ENCODE measurements at places on chromosomes 1 and 21. TPM values are rescaled to one million over a fixed set of nuclear protein-coding genes. Genes with fewer than 3 reads are reported as not detected.

RGS1 gene
- total RNA-seq = 8.6 TPM

RIPK4 gene
- not detected for total RNA-seq

G0S2 gene
- 0.89 TPM for total RNA-seq

PLA2G2A gene
- total RNA-seq = not detected

FOXD2 gene
- total RNA-seq = 0.27 TPM

TSACC gene
- total RNA-seq = not detected

GJB5 gene
- not detected for total RNA-seq

ZNF691 gene
- 9.6 TPM for total RNA-seq

ARL8A gene
- 62.9 TPM for total RNA-seq

All from T-helper 2 cell treated with Interferon-gamma antibody and Interleukin-4, amounts not matched to agents 100 ng/mL and 5 ng/mL, for 36 hours (primary cell).